ENCODE measurements at places on chromosomes 16 and 17.

DNA sequence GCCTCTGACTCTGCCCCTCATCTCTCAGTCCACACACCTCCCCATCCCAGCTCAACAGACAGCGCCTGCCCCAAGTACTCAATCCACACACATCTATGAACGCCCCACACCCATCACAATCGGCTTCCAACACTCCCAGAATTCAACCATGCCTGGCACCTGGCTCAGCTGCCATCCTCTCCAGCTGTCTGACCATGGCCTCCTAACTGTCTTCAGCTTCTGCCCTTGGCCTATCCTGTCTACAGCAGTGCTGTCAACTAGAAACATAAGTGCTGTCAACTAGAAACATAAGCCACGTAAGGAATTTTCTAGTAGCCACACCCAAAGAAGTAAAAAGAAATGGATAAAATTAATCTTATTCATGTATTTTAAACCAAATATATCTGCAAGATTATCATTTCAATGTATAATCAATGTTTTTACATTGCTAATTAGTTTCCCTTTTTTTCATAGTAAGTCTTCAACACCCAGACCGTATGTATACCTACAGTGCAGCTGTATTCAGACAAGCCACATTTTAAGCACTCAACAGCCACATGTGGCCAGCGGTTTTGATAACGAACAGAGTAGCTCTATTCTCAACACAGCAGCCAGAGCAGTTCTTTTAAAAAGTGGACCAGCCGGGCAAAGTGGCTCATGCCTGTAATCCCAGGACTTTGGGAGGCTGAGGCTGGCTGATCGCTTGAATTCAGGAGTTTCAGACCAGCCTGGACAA lies 48.6 kb upstream of the ZNF423 start:
- DNase-seq: no peak

GRCh38 chr16:82185012-82185411 lies 15.0 kb upstream of the MPHOSPH6 start:
- no peak for DNase-seq

DNA sequence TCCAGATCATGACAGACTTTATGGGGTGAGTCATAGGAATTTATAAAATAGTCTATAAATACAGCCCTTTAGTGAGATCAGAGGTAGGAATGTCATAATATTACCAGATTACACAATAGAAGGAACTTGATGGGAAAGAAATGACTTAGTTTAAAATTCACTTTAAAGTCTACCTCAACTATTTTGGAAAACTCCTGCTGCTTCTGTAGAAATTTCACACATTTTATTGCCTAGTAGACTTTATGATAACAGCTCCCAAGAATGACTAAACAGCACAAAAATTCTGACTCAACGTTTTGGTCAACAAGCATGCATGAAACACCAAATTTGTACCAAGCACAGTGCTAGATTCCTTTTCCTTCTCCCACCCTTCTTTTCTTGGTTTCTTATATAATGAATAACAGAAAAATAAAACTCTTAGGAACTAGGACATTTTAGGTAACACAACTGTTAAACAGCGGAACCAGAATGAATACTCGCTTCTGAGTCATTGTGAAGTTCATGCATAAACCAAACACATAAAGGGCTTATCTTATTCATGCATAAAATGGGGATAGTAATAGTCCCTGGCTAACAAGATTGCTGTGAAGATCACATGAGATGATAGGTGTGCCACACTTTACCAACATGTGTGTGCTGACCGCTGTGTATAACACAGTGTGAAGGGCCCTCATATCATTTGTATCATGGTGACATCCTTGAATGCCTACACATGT lies 243.9 kb downstream of the CDH8 start:
- DNase-seq: no peak

DNA sequence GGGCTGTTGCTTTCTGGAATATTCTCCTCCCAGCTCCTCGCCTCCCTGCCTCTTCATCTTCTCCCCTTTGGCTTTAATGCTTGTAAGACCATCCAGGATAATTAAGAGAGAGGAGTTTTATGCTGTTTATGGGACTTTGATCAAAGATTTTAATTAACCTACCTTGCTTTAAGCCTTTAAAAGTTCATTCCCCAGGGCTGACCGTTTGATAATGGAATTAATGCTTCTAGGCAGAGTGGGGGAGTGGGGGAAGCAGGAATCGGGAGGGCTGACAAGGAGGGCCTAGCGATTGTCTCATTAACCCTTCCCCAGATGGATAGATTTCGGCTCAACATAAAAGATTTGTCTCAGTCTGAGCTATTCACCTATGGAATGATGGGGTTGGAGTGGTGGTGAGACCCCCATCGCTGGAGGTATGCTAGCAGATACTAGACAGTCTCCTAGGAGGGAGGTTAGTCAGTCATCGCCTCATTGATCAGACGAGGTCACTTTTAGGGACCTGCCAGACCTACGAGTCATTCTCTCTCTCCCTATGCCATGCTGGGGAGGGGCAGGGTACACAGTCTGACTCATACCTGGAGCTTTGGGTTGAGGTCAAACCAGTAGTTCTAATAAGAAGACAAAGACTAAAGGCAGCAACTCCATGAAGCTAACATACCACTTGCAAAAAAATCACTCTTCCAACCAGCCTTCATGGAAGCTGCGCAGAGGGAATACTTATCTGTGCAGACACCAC lies 236.6 kb upstream of the NLRP1 start:
- DNase-seq: no peak

DNA sequence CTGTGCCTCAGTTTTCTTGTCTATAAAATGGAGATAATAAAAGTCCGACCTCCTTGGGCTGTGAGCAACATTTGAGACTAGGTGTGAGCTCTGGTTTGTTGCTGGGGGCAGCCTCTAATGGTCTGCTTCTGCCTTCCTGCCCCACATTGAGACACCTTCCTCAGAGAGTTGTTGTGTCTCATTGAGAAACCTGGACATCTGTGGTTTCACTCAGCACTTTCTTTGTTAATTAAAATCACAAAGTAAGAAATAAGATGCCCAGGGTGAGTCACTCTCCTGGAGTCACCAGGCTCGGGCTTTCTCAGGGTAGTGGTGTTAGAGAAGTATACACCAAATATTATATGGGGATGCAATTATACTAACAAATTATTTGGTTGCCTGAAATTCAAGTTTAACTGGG lies 389.2 kb upstream of the SALL1 start:
- no peak for DNase-seq

- DNase-seq: no peak
Measured at GRCh38 chr16:54112451-54113206, 174.0 kb downstream of the IRX3 start.
